Aortic smooth muscle cell (primary cell): ENCODE measurements at places on chromosomes 1 and 21. TPM values are rescaled to one million over a fixed set of nuclear protein-coding genes. Genes with fewer than 3 reads are reported as not detected.

Gene SLC44A3
- total RNA-seq: 1.7 TPM in 2 replicates

Gene RAB42
- total RNA-seq: 0.93 and 1.7 TPM in 2 replicates

Gene ALPL
- under 0.01 TPM in 1 of 2 replicates, not detected in the other for total RNA-seq

Gene DENND2C
- total RNA-seq: 2.4 and 2.6 TPM in 2 replicates

Gene CELA2A
- not detected in 2 replicates for total RNA-seq

Gene DYNLT5
- 0.37 and 0.40 TPM in 2 replicates for total RNA-seq
